Left ventricle myocardium superior (tissue), 1 donor: ENCODE measurements at places on chromosomes 3 and 15.
A peak's percentile ranks its signal among the peaks of the same experiment; 100 is the strongest.

GRCh38 chr3:167711439-167711838, 23.3 kb downstream of the PDCD10 start:
- DNase-seq, result no peak

- DNase-seq, result no peak
Observed at GRCh38 chr15:67307889-67308597, 53.5 kb downstream of the IQCH start.

DNA sequence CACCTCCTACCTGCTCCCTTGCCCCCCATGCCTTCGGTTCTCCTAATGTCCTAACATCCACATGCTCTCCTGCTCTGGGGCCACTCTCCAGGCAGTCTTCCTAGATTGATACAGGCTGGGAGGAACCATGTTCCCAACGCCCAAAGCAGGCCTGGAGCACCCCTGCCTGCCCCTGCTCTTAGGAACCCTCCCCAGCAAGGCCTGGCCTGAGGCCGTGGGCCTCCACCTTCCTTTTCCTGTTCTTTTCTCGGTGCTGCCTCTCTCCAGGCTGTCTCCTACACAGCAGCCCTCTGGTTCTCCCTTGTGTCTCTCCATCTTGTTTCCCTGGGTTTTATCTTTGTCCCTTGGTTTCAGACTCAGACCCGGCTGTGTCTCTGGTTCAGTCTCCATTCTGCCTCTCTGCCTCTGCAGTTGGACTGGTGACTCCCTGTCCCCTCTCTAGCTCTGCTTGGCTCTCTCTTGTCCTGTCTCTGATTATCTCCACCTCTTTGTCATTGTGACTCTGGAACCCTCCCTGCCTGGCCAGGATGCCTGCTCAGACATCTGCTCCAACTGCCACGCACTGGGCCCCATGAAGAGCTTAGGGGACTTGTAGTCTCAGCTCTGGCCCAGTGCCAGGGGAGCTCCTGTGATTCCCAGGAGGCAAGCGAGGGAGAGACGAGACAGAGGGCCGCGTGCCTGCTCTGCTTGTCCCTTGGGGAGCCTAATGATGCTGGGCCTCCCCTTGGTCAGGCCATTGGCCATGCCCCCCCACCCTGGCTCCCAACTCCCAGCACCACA, 26.0 kb upstream of the RPL29 start:
- peak; percentile 88 for DNase-seq

DNA sequence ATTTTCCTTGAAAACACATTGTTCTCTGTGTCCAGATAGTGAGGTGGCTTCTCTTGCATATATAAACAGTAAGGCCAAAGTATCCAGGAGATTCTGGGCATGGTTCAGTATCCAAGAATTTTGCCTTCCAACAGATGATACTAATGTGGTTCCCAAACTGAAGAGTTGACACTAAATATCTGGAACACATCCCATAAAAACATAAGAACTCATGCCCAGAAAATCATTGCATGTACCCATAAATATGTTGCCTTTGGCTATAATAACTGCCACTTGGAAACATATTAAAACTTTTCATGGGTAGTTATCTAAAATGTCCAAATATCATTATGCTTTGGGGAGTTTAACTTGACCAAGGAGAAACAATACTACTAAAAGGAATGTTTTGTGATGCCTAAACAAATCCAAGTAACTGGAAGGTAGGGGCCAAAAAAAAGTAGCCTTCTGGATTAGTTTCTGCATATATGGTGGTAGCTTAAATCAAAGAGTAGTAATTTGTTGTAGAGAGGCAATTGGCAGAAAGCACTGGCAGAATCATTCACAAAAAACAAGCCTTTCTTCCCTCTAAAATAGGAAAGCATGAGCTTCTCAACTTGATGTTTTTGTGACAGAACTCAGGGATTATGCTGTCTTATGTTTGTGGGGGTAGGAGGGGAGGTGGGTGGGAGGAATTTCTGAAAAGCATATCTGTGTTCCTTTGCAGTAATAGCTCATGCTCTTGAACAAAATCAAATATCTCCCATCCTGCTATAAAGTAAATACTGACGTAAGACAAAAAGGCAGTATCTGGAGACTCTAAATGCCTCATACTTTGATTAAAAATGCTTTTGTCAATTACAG, 753.9 kb downstream of the TUSC7 start:
- DNase-seq, result no peak

- no peak for DNase-seq
Observed at GRCh38 chr3:52696830-52697631, 8.6 kb downstream of the GLT8D1 start.

DNA sequence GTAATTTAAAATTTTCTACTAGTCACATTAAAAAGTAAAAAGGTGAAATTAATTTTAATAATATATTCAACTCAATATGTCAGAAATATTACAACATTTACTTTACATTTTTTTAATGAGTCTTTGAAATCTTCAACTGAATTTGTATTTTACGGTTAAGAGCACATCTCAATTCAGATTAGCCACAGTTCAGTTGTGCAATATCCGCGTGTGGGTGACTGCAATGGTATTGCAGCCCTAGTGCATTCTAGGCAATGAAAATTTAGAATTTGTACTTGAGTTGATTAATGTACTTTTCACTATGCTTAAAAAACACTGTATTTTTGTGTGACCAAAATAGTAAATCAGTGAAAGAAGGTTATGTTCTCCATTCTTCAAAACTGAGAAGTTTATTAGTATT, 57.3 kb downstream of the CEP63 start:
- no peak for DNase-seq

- DNase-seq, result no peak
Observed at GRCh38 chr3:141379250-141379966, 11.1 kb downstream of the ZBTB38 start.

DNA sequence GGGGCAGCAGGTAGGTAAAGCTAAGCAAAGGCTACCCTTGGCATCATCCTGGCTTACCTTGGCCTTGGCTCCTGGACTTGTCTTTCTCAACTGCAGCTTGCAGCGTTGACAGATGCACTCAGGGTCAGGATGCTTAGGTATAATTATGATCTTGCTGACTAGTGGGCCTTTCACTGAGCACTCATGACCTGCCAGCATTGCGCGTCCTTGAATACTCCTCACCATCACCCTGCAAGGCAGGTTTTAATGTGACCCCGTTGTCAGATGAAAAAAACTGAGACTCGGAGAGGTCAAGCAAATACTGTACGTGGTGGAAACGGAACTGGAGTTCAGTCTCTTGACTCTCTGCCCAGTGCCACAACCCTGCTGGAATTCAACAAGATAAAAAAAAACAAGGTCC, 126.7 kb downstream of the OPA1 start:
- no peak for DNase-seq

GRCh38 chr3:112769286-112769978, 77.2 kb downstream of the CD200R1L start:
- no peak for DNase-seq

DNA sequence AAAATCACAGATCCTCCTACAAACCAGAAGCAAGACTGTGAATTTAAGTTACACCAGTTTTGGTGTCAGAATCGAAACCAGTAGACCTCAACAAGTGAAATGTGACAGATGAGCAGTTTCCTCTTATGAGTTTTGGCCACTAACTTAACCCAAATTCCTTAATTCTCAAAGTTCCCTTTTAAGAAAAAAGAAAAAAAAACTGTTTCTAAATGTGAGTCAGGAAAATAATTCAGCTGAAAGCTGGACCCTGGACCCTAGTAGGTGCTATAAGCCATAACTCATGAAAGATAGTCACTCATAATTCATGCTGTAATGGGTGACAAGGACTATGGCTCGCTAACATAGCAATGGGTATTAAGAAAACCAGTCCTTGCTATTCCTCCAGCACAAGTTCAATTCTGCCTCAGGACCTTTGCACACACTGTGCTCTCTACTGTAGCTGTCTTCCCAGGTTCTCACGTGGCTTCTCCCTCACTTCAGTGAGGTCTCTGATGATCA, 9.0 kb upstream of the THRB start:
- no peak for DNase-seq

DNA sequence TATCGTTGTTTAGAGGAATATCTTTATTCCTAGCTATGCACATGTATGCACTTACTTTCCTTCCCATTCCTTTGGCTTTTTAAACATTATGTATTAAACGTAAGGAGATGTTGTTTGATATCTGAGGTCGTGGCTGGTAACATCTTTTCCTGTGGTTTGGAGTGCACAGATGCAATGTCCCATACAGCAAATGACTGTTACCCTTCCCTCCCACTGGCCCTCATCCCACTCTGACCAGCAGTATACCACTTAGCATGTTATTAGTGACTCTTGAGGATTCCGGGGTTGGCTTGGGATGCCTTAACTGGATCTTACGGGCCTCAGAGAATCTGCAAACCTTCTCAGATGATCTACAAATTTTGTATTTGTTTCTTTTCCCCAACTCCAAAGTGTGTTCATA, 34.5 kb downstream of the TGFBR2 start:
- DNase-seq, result no peak

DNA sequence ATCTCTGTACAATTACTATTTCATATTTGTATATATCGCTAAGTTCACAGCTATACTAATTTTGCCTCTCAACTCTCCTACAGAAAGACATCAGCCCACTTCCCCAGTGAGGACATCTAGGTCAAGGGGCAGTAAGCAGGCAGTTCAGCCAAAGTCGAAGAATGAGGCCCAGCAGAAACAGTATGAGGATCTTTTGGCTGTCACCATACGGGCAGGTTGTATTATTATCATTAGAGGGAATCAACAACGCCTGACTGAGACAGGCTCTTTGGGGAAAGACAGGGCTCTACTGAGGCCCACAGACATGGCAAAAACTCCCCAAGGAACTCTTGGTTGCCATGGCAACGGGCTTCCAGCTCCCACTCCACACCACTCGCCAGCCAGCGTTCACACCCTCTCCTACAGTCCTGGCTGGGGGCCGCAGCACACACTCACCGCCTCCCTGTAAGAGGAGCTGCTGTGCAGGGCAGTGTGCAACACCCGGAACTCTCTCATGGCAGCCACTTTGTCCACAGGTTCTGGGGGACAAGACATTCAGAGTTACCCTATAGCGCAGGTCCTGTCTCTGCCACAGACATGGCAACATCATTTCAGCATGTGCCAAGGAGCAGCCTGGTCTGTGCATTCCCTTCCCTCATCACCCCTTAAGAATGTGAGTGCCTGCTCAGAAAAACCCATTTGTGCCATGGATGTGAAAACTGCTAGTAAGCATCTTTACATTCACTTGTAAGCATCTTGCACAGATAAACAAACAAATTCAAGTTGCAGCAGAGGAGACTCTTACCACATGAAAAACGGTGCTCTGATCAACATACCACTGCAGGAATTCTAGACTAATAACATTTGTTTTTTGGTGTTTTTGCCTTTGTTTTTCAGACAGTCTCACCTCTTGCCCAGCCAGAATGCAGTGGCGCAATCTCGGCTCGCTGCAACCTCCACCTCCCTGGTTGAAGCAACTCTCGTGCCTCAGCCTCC, 8.8 kb downstream of the UBL7 start:
- no peak for DNase-seq

GRCh38 chr3:197889204-197889930, 60.6 kb upstream of the RPL35A start:
- DNase-seq, result no peak

DNA sequence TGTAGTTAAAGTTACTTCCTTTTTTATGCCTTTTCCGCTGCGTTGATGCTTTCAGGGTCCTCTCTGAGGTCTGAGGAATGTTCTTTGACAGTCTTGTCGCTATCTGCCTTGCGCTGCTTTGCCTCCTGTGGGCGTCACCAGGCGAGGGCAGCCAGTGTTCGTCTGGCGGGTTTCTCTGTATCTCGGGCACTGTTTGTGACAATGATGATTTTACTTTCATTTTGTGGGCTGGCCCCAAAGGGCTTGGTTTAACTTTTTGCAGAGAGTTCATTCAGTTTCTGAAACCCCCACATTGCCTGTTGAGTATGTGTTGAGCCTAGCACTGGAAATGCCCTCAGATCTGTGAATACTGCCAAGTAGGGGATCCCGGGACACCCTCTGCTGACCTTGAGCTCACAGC, 24.6 kb upstream of the SACM1L start:
- DNase-seq, result peak; percentile 50

DNA sequence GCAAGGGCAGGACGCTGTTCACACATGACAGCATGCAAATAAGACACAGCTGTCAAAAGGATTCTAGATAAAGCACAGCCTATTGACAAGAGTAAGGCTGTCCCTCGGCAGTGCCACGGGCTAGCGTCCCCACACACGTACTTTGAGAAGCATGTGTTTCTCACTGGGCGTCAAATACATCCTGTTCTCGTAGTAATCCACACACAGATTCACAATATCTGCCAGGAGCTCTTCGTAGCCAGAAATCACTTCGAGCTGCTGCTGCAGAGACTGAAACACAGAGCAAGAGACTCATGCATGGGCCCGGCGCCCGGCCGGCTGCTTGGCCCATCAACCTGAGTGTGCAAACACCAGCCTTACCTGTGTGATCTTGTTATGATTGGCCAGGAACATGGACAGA, 41.1 kb downstream of the CYFIP1 start:
- DNase-seq, result no peak

DNA sequence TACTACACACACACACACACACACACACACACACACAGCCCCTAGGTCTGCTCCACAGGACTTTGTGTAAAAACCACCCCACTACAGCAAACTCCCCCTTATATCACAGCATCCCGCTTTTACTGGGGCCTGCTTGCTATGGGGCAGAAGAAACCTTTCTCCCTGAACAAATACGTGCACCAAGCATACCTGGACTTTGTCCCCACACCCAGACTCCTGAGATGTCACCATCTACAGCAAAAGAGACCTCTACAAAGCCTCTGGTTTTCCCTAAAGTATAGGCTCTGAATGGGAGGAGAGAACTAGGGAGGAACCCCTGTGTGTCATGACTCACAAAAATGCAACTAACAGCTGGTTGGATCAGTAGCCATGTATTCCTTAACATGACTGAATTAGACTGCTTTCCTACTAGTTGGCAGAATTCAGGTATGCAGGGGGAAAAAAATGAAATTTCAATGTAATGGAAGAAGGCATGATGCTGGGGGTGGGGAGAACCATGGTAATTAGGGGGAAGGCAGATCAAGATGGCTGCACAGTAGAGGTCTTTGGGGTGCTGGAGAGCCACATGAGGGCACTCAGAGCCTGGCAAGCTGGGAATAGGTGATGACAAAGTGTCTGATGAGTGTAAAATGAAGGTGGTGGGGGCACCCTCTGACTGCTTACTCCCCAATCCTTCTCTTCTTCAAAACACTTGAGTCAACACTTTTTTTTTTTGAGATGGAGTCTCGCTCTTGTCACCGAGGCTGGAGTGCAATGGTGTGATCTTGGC, 45.9 kb downstream of the DAPK2 start:
- DNase-seq, result no peak

- DNase-seq, result no peak
Observed at GRCh38 chr3:48064292-48064829, 48.1 kb upstream of the MAP4 start.

DNA sequence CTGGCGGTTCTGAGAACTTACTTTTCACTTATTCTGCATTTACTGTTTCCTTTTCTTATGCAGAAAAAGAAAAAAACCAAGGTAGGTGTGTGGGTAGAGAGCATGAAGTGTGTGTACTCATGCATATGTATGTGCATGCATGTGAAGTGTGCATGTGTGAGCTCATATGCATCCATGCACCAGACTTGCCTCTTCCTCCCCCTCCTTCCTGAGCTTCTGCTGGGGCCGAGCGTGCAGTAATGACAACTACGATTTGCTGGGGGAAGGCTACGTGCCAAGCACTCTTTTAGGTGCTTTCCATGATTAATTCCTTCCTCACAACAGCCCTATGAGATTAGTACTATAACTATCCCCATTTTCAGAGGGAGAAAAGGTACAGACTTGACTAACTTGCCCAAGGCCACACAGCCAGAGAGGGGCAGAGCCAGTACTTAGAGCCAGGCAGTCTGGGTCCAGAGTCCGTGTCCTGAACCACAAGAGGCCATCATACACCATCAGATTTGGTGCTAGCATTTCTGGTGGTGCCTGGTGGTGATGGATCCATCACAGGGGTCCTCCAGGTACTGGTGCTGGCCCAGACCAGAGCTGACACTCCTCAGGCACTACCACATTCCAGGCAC, 46.7 kb downstream of the CAPN3 start:
- DNase-seq, result no peak
